ENCODE measurements at places on chromosomes 5 and 9.

DNA sequence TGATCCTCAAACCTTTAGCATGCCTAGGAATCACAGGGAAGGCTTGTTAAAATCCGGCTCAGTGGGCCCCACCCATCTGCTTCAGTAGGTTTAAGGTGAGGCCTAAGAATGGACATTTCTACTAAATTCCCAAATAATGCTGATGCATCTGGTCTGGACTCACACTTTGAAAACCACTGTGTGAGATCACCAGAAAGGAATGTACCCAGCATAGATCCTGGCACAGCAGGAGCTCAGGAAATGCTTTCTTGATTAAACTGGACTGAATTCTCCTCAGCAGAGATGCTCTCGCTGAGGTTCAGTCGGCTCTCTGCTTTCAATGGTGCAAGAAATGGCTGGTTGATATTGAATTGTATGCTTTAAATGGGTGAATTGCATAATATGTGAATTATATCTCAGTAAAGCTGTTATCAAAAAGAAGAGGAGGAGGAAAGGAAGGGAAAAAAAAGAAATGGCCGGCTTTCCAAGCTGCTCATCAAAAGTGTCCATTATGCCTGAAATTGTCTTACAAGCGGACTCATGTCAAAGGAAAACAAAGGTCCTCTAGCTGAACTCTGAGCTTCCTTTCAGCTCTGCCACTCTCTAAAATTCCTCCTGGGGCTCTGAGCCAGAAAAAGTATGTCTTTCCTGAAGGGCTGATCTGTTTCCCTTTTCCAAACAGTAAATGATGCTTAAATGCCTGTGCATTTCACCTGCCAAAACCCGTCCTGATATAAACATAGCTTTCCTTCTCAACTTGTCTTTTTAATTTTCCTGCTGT lies 77.6 kb upstream of the SAP30L start:
- no peak for DNase-seq

- no peak for DNase-seq
These were observed 86.9 kb upstream of the IL12B start for GRCh38 chr5:159417170-159417569.

DNA sequence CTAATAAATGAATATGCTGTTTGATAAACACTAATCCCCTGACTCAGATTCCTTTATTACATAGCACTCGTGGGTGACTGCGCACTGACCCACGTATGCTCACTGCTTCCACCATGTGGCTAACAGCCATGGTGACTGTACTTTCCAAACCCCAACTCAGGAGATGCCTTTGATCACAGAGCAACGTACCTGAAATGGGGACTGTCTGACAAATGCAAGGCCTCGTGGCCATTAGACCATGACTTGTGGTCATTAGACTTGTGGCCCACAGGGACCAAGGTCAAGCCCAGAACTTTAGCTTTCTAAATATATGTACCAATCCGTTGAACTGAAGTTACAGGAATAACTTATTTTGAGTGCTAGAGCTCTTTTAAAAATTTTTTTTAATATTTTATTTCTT lies 46.6 kb downstream of the CYFIP2 start:
- DNase-seq = peak; percentile 75

DNA sequence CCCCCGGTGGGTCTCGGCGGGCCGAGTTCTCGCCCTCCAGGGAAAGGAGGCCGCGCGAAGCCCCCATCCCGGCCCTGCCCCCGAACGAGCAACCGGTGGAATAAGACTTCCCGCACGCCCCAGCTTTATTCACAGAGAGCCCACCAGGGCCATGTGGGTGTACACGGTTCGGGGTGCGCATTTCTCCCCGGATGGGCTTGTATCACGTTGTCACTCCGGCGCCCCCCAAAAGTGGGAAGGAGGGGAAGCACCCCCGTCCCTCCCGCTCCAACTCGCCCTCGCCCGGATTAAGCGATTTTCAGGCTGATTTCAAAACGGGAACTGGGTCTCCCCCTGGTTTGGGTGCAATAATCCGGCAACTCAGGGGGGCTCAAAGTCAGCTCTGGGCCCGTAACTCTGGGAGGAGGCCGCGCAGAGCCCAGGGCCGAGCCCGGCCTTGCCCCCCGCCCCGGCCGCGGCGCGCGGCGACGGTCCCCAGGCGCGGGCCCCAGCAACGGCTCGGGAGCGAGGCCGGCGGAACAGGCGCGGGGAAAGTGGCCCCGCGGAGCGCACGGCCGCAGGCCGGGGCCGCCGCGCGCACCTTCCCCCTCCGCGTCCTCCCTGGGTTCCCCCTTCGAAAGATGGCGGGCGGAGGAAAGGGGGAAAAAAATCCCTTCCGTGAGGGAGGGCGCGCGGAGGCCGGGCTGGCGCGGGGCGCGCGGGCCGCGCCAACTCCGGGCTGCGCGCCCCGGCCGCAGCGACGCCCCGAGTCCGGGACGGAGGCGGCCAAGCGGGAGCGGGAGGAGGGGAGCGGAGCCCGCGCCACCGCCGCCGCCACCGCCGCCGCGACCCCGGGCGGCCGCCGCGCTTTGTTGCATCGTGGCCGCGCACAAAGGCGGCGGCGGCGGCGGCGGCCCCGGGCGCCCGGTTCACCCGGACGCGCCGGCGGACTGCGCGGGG lies 644 bp downstream of the BRD3 start:
- DNase-seq = peak; percentile 44

DNA sequence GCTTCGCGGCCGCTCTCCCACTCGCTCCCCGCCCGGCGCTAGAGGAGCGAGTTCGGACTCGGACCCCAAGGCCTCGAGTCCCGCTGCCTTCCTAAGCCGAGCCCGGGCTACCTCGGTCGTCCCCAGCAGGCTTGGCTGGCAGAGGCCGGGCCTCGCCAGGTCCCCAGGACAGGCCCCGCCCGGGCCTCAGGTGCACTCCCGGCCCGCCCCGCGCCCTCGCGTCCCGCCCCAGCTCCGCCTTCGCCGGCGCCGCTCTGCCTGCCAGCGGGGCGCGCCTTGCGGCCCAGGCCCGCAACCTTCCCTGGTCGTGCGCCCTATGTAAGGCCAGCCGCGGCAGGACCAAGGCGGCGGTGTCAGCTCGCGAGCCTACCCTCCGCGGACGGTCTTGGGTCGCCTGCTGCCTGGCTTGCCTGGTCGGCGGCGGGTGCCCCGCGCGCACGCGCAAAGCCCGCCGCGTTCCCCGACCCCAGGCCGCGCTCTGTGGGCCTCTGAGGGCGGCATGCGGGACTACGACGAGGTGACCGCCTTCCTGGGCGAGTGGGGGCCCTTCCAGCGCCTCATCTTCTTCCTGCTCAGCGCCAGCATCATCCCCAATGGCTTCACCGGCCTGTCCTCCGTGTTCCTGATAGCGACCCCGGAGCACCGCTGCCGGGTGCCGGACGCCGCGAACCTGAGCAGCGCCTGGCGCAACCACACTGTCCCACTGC lies at the start of gene SLC22A5:
Gene SLC22A5, plus strand, starts transcription at position 237 of the 707 bp plus-strand sequence. Its CDS starts 263 bp downstream, at position 500.
- DNase-seq = peak; percentile 70

DNA sequence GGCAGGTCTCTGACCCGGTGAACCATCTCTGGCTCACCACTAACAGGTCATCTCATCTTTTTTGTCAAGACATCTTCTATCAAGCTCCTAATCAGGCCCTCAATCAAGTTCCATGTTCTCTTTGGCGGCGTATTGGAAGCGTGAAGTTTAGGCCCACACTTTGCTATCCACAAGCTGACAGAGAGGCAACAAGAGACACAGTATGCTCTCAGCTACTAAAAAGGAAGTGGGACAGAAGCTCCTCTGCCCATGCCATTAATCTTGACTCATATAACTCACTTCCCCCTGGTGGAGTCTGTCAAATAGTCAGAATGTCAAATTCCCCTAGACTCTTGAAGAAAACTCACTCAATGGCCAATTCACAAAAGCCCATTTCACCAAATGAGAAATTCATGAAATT lies 77.6 kb upstream of the TMC1 start:
- peak; percentile 27 for DNase-seq

DNA sequence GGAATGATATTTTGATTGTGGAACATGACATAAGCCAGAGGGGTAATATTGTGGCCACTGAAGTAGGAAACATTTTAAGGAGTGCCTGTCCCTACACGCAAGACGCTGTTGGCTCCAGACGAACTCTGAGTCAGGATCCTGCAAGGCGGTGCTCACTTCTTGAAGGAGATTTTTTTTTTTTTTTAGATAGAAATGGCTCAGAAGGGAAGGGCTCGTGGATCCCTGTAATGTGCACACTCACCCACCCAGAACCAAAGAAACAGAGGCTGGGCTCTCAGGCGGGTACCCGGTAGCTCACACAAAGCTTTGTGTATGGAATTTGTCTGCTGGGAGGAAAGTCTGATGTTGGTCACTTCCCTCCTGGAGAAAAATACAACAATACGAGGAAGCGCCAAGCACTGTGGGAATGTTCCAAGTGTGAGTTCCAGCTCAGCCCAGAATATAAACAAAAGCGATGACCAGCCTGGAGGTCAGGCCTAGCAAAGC lies 25.7 kb downstream of the RAPGEF1 start:
- no peak for DNase-seq

- no peak for DNase-seq
These were observed 241.8 kb upstream of the MSX2 start for GRCh38 chr5:174482607-174483024.

DNA sequence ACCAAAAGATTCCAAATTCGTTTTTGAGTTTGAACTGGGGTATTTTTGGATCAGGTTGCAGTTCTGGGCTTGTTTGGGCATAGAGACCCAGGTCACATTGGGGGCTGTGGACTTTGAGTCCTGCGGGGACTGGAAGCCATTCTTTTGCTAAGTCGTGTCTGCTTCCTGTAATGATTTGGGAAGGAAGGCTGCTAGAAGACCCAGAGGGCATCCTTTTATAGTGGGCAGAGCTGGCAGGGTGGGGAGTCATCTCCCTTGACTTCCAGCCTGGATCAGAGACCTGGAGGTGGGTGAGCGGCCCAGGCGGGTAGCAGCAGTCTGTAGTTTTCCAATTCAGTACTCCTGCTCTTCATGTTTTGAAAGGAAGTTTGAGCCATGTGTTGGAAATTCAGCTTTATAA lies 11.3 kb downstream of the ZNF618 start:
- DNase-seq = no peak

- no peak for DNase-seq
These were observed 183.7 kb downstream of the ISL1 start for GRCh38 chr5:51566953-51567352.

GRCh38 chr5:143521846-143522400 lies 118.4 kb upstream of the NR3C1 start:
- no peak for DNase-seq

- no peak for DNase-seq
These were observed 101.1 kb downstream of the NFIB start for GRCh38 chr9:14212697-14213420.
